Activated CD4-positive, alpha-beta memory T cell treated with anti-CD3 and anti-CD28 coated beads, Interleukin-2, amount 10 ng/mL, durations not matched to agents 7 days and 5 days (primary cell): ENCODE measurements at places on chromosomes 12 and 14.

GRCh38 chr12:121812320-121812871 lies 8.6 kb downstream of the SETD1B start:
- peak; percentile 54 for DNase-seq

DNA sequence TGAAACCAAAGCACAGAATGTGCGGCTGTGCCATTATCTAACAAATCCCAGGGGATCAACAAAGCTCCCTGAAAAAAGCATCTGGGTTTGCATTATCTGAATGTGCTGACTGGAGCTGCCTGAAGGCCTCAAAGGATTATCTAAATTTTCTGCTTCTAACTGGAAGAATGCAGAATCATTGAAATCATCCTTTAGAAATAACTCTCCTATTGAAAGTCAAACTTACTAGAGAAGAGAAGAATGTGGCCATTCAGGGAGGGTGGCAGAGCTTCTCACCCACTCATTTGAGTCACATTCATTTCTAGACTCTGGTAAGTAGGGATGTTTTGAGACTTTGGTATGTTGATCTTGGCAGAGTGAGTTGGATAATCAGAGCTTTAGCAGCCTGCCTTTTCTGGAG lies 220.6 kb upstream of the RGS6 start:
- DNase-seq = no peak

DNA sequence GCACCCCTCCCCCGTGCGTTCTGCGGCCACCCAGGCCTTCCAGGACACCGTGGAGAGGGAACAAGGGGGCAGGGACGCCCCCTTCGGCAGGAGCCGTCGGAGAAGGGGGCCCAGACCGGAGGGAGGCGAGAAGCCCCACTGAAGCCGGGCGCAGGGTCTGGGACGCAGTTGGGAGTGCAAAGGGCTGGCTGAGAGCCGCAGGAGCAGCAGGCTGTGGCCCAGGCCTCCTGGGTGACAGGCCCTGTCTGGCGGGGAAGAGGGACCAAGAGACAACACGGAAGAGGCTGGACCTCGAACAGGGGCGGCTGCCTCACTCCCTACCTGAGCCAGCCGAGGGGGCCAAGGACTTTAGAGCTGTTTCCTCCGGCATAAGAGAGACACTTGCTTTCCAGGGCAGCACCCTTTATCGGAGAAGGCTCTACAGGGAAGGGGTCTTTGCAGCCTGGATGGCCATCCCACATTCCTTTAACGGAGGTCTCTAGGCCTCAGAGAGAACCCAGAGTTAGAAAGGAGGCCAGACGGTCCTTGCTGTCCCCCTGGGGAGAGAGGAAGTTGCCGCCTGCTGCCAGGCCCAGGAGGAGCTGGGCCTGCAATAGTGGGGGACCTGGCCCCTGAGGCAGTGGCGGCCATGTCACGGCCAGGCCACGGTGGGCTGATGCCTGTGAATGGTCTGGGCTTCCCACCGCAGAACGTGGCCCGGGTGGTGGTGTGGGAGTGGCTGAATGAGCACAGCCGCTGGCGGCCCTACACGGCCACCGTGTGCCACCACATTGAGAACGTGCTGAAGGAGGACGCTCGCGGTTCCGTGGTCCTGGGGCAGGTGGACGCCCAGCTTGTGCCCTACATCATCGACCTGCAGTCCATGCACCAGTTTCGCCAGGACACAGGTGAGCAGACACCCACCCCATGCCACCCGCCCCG lies 1.3 kb downstream of the DTX1 start:
- DNase-seq = no peak

DNA sequence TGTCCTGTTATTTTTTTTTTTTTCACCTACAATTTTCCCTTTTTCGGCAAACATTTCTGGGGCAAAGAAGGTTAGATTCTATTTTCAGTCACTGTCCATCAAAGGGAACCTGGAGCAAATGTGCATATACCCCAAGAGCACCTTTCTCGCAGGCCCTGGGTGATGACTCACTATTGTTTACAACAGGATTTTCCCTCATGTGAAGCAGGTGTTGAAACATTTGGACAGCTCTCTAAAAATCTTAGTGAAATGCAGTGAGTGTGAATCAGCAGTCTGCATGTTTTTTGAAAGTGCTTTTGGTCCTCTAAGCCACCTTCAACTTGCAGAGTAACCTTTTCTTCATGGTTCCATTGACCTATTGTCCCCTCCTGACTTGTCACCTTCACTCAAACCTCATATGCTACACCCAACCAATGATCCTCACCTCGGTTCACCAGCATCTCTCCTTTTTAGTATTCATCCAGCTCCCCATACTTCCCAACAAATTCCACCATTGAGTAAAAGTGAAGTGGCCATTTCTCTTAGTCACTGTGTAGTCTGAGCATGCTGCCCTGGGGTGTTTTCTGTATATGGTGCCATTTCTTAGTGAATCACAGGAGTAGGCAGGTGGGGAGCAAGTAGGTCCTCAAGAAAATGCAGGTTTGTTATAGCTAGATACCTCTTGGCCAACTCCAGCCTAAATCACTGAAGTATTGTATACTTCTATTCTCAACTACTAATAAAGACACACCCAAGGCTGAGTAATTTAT lies 260.2 kb downstream of the BMP4 start:
- no peak for DNase-seq

GRCh38 chr12:51705450-51705849 lies 114.4 kb downstream of the SCN8A start:
- DNase-seq = no peak

DNA sequence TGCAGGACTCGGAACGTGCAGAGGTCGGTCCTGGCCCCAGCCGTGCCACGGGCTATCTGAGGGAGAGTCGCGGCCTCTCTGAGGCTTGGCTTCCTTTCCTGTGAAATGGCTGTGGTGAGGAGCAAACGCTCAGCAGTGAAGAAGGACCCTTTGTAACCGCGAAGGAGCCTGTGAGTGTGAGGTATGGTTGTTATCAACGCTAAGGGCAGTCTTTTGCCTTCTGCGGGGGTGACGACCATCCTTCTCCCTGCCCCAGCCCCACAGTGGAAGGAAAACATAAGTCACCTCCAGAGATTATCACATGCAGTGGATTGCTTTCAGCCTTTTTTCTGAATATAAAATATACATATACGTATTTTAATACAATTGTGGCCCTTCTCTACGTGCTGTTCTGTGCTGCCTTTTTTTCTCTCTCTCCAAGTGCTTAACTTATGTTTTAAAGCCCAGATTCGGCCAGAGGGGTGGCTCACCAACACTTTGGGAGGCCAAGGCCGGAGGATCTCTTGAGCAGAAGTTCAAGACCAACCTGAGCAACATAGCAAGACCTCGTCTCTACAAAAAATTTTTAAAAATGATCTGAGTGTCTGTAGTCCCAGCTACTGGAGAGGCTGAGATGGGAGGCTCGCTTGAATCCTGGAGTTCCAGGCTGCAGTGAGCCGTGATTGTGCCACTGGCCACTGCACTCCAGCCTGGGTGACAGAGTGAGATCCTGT lies 17.4 kb downstream of the TAMALIN start:
- no peak for DNase-seq

DNA sequence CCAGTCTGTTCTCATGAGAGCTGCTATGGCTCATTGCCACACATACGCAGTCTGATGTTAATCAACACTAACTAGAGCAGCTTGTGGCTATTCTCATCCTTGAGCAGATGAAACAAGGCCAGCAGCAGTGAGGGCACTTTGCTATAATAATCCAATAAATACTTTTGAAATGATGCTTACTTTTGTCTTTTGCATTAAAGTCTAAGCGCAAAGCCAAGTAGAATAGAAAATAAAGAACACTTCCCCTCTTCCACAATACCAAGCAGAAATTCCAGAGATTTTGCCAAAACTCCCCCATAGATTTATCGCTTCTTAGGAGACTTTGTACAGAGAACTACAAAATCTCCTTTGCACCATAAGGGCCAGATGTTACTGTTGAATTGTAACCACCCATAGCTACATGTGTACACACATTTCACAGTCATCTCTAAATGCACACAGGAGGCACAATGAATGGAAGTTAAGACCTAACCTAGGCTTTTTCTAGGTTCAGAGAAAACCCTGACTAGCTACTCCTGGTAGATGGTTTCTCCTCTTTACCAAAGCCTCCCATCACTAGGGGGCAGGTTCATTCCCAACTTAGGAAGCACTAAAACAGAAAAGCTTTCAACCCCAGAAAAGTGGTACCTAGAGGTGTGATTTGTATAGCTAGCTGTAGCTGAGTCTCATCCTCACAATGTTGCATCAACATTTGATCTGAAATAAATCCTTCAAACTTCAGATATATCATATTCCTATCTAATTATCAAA lies 119.3 kb downstream of the HMGA2 start:
- no peak for DNase-seq

DNA sequence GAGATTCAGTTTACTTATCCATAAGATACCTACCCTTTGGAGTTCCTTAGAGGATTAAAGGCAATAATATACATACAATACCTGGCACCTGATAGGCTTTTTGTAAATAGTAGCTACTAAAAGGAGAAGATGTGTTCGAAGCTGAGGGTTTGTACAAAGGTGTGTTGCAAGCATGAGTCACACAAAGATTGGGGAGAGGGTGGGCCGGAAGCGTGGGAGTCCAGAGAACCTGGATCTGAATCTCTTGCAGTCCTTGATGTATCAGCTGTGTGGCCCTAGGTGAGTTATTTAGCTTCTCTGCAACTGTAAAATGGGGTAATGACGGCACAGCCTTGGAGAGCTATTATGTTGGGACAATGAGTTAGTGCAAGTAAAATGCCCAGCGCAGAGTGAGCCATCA lies 61.6 kb upstream of the PSMC1 start:
- DNase-seq = no peak

GRCh38 chr12:122726080-122726558 lies 4.5 kb downstream of the HCAR1 start:
- peak; percentile 39 for DNase-seq

DNA sequence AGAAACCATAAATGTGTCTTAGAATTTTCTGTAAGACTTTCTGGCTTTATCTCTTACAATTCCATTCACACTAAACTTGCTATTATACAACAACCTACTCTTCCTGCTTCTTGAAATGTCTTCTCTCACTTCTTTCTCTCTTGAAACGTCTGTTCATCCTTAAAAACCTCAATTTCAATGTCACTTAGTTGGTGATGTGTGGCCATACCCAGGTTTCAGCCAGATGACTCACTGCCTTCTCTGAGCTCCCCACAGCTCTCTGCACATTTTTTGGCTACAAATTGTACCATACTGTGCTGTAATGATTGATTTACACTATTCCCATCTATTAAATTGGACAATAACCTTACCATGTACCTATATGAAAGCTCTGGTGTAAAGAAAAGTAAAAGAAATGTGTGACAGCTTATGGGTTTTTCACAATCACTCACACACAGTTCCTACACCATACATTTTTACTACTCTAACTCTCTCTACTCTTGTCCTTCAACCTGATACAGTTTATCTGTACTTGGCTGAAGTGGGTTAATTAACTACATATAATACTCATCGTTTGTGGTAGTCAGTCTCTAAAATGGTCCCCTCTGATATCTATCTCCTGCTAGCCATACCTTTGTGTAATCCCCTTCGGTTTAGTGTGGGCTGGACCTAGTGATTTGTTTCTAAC lies 222.1 kb downstream of the NELL2 start:
- DNase-seq = no peak

GRCh38 chr14:71135911-71136310 lies 228.7 kb downstream of the PCNX1 start:
- DNase-seq = no peak

- DNase-seq = no peak
These were observed 165.2 kb downstream of the BTG1 start for GRCh38 chr12:91980389-91980821.

GRCh38 chr14:74469548-74470518 lies 23.3 kb downstream of the NPC2 start:
- DNase-seq = no peak

GRCh38 chr12:123085730-123086487 lies 65.0 kb downstream of the PITPNM2 start:
- DNase-seq = no peak

- no peak for DNase-seq
These were observed 38.7 kb downstream of the ADGRD1 start for GRCh38 chr12:130992448-130992847.

DNA sequence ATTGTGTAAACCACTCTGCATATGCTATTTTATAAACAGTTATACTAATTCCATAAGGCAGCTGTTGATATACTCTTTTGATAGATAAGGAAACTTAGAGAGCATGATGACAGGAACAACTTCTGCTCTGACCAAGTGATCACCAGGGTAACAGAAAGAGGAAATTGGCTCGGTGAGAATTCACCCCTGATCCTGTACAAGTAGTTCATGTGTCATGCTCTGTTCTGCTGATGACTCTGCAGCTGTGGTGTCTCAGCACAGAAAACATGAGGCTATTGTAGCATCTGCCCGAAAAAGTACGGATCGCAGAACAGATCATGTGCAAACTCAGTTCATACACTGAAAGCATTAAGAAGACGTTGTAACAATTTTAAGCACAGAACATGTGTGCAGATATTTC lies 345.0 kb downstream of the LRIG3 start:
- DNase-seq = no peak

DNA sequence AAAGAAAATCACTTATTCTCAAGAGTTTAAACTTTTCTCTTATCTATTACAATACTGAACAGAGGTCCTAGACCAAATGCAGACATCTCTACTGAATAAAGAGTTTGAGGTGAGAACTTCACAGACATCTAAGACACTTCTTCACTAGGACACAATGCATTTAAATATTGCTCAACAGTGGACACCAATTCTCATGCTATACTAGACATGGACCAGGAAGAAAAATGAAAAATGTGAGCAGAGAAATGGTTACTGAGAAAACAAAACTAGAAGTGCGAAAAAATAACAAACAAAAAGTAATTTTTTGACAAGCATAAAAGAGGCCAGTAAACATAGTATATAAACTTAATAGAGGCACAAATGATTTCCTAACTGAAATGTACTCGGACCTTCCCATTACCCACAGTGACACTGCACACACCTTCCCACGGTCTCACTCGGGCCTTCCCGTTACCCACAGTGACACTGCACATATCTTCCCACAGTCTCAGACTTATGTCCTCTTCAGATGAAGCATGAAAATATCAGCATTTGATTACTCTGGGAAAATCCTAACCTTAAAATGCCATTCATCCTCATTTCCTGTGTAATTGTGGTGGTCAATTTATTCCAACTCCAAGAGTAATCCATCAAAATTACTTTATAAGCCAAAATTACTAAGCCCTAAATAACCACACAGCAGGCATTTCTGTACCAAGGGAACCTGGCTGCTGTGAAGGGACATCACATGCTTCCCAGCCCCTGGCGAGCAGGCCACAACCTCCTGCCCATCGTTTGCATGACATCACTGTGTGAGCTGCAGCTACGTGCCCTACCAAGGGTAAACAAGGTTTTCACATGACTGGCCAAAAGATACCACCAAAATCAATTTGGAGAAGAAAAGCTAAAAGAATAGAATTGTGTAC lies 6.4 kb downstream of the SLC15A4 start:
- no peak for DNase-seq
